ENCODE measurements at places on chromosomes 5 and 9.
A peak's percentile ranks its signal among the peaks of the same experiment; 100 is the strongest.

- no peak for DNase-seq
Observed at GRCh38 chr9:121860744-121861143, 209.3 kb downstream of the DAB2IP start.

- DNase-seq: no peak
Observed at GRCh38 chr5:96691503-96692303, 29.5 kb downstream of the CAST start.

DNA sequence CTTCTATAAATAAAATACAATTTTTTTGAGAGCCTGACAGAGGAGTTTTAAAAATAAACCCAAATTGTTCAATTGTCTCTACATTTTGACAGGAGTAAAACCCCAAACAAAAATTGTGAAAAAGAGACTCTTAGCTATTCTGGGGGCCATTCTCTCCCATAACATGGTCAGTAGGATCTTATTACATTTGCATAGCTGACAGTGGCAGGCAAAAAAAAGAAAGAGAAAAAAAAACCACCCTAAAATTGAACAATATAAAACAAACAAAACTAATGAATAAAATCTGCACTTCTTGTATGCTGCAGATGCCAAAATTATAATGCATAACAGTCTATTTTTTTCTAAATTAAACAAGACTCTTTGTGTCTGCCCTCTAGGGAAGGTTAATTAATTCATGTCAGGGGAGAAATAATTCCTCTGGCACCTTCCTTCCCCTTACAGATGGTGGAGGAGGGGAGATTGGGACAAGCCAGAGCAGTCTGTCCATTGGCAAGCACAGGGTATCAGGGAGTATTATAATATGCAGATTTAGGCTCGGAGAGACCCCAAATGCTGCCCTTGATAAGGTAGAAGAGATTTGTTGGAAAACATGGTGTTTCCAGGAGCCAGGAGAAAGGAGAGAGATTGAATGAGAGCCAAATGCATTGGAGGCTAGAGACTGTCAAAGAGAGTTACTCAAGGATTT, 79.7 kb upstream of the CDH6 start:
- no peak for DNase-seq

GRCh38 chr5:153223376-153223775, 267.1 kb upstream of the GRIA1 start:
- DNase-seq: no peak

DNA sequence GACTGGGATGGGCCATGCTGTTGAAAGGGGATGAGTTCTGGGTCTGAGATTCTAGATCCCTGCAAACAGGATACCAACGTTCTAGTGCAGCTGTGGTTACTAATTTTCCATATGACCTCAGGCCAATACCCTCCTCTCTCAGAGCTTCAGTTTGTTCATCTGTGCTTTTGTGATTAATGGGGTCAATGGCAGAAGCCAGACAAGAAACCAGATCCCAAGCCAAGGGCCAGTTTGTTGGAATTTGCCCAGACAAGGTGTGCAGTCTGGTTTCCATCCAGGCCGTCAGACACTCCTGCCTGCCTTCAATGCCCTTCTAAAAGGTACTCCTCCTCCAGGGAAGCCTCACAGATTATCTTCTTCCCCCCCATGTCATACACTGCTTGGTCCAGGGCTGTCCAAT, 11.4 kb downstream of the MYORG start:
- DNase-seq: no peak

DNA sequence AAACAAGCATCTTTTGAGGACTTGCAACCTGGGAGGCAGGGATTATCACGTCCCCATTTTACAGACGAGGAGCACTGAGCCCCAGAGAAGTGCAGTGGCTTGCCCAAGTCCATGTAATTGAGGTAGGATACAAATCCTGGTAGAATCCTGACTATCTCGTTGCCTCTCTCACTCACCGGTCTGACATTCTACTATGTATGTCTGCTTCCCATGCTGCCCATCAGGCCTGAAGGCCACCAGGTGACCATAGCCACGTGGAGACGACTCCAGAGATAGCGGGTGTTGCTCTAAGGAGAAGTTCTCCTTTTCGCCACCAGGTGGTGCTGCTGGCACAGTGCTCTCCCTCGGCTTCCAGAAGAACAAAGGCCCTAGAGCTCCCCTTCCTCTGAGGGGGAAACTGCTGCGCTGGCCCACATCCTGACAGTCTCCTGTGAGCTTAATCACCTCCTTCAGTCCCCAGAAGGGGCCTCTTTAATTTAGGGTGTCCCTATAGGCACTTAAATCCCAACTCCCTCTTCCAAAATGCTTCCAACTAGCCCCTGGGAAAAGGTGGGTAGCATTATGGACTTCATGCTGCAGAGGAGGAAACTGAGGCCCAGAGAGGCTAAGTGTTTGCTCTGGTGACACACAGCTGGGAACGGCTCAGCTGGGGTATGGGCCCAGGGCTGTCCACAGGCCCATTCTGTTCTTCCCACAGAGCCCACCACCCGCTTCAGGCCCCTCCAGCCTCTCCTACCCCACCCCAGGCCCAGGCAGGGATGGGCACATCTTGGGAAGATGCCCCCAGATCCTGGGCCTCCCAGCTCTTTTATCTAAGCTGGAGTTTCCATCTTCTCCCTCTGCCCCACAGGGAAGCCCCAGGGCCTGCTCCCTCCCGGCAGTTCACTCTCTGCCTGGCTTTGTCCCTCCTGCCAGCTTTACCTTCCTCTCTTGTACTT, 6.4 kb downstream of the SLC34A1 start:
- DNase-seq: peak; percentile 78

DNA sequence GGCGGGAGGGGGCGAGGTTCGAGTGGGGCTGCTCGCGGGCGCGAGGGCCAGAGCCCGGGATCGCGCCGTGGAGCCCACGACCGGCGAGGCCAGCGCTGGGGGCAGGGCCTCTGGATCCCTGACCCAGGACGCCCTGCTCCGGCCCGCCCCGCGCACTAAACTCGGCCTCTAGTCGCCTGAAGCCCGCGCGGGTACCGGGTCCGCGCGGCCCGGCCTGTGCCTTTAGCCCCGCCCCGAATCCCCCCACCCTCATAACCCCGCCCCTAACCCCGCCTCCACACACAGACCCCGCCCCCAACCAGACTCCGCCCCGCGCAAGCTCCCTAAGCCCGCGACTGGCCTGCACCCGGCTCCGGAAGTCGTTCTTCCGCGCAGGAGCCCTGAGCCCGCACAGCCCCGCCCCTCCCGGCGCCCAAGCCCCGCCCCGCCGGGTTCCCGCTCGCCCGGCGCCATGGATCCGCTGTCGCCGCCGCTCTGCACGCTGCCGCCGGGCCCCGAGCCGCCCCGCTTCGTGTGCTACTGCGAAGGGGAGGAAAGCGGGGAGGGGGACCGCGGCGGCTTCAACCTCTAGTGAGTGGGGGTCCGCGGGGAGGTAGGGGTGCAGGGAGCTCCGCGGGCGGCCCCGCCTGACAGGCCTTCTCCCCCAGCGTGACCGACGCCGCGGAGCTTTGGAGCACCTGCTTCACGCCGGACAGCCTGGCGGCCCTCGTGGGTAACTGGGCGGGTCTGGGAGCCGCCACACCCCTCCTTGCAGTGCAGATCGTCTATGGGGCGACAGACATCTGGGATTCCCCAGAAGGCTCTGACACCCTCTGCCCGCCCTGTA, at the start of gene PAXX:
TSS of gene PAXX (plus strand) at position 430 of the 826 bp plus-strand sequence. CDS start at position 452, 22 bp downstream.
- DNase-seq: peak; percentile 90

DNA sequence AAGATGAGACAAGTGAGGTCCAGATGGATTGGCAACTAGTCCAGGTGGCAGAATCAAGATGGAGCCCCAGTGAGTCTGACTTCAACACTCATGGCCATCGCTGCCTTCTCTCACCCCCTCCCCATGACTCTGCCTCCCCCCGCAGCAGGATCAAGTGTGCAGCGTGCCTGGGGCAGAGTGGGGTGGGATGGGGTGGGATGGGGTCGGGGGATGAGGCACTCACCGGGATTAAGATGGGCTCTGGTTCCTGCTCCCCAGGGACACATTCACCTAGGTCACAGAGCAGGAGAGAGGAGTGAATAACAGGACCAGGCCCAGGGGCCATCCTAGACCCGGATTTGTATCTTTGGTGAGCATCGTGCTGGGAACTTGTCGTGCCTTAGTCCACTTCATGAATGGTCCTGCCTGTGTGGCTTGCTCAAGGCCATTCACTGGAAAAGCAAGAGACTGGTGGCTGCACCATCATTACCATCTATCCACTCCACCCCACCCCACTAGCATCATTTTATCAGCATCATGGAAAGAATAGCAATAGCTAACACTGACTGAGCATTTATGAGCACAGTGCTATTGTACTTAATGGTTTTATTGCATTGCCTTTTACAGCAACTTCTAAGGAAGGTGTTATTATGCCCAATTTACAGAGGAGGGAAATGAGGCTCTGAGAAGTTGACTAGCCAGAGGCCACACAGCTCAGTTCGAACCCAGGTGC, 8.5 kb downstream of the AMBP start:
- DNase-seq: no peak

DNA sequence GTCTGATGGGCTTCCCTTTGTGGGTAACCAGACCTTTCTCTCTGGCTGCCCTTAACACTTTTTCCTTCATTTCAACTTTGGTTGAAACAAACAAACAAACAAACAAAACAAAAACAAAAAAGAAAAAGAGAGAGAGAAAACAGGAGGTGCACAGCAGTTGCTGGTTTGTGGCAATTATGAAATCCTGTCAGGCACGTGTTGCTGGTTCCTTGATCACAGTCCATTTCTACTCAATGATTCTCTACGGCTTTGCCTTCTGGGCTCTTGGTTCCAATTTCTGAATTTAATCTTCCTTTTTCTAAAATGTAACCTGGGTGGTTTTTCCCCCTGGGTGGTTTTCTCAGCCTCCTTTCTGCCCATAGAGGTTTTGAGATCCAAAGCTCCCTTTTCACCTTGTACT, 17.8 kb upstream of the PANK3 start:
- no peak for DNase-seq

- DNase-seq: no peak
Observed at GRCh38 chr9:84297162-84297821, 43.3 kb downstream of the SLC28A3 start.

GRCh38 chr9:7549249-7549648, 250.3 kb downstream of the DMAC1 start:
- DNase-seq: no peak

- no peak for DNase-seq
Observed at GRCh38 chr5:154776167-154776566, 21.0 kb downstream of the LARP1 start.

DNA sequence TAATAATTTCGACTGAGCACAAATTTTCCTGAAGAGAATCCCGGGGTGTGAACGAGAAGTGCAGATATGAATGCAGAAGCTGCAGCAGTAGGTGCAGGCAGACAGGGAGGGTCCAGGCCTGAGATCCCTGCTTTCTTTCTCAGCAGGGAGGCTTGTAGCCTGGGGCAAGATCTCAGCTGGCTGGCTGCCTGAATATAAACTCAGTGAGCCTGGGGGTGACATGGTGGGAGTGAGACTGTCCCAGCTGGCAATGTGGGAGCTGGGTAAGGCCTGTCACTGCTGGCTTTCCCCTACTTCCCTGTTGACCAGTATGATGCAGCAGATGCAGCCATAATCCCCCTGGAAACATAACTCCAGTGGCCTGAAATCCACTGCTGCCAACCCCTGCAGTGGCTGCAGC, 325.2 kb downstream of the CETN3 start:
- no peak for DNase-seq
